Tibial artery (tissue), 4 donors: ENCODE measurements at places on chromosomes 13 and 19.

DNA sequence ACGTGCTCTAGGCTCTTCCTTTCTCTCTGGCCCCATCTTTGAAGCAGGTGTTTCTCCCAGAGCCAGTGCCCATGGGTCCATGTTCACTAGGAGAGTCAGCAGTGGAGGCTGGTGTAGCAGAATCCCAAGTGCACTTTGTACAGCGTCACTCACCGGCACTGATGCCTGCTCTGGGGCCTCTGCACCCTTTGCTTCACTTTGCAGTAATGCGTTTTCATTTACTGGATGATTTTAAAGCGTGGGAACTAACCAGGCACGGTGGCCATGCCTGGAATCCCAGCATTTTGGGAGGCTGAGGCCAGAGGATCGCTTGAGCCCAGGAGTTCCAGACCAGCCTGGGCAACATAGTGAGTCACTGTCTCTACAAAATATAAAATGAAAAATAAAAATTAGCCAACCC is 30.7 kb downstream of the SLC25A42 start:
- DNase-seq, result no peak

- no peak for DNase-seq
These were observed 833.4 kb upstream of the ATXN8OS start for GRCh38 chr13:69274231-69274630.

- no peak for DNase-seq
These were observed 99.0 kb upstream of the HTR2A start for GRCh38 chr13:46995874-46996273.

GRCh38 chr13:78087966-78088678 is 169.5 kb upstream of the EDNRB start:
- no peak for DNase-seq

DNA sequence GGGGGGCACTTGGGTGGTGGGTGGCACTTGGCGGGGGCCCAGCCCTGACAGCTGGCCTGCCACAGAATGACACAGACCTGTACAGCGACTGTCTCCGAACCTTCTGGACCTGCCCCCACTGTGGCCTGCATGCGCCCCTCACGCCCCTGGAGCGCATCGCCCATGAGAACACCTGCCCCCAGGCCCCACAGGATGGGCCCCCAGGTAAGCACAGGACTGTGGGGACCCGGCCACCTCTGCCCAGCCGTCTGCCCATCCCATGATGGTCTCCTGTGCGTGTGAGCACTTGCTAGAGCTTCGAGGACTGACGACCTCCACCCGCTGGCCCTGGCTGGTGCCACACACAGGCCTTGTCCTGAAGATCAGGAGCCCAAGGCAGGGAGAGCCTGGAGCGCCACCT is 32.0 kb downstream of the DHX34 start:
- DNase-seq, result no peak

DNA sequence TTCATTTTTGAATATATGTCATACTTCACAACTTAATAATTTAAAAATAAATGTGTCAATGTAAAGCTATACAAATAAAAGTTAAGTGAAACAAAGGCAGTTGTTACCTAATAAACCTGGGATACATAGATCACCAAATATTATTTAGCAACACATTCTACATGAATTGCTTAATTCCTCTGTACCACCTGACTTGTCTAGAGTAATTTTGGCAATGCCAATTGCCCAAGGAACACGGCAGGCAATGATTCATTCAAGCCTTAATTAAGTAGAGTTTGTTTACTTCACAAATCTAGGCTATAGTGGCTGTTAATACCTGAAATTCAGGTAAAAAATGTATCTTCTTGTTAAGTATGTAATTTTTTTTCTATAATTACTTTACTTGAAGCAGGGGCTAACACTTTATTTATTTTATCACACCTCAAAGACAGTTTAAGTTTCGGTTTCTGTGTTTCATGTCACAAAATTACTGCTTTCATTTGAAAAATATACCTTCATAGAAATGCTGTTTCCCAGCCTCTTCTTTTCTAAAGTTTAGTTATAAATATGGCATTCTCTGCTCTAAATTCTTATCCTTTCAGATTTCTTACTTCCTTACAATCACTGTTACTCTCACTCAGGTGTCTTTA is 705.7 kb downstream of the SLITRK5 start:
- no peak for DNase-seq

GRCh38 chr13:100899720-100900316 is 225.2 kb upstream of the TMTC4 start:
- DNase-seq, result no peak

DNA sequence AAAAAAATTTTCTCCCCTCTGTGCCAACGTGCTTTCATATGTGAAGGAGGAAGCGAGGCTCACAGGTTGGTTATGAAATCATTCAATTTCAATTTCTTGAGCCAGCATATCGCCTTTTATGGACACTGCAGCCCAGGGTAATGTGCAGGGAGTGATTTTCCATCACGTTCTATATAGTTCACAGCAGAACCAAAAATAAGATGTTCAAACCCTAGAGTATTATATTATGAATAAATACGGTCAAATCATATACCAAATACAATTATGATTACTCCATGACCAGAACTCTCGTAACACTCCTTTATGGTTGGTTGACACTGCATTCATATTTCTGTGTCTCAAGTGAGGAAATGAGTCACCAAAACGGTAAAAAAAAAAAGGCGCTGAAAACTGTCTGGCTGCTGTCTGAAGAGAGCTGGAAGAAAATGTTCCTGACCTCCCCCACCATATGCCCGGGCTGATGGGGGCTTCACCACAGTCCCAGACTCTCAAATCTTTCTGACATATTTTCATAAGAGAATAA is 75.8 kb upstream of the UBAC2 start:
- no peak for DNase-seq

GRCh38 chr13:23744315-23744714 is 144.9 kb downstream of the MIPEP start:
- DNase-seq, result no peak

GRCh38 chr13:63873936-63874335 is 2458.3 kb upstream of the PCDH20 start:
- DNase-seq, result no peak

- DNase-seq, result no peak
These were observed 257.4 kb downstream of the OLFM4 start for GRCh38 chr13:53285896-53286430.

DNA sequence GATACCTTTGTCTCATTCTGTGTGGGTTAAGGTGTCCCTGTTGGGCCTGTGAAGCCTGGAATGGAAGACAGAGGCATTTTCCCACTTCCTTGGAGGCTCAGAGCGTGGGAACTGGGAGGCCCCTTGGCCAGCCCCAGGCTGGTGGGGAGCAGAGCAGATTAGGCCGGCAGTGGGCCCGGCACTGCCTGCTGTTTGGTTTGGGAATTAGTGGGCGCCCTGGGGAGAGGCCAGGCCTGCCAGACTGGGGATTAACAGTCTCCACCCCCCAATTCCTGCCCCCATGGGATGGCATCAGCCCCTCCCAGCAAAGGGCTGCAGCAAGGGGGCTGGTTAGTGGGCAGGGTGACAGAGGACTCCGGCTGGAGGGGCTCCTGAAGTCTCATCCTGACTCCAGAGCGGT is 3.1 kb upstream of the BEST2 start:
- no peak for DNase-seq

- no peak for DNase-seq
These were observed 23.0 kb downstream of the TEX101 start for GRCh38 chr19:43437712-43438111.

GRCh38 chr19:4354897-4355296 is 11.5 kb downstream of the MPND start:
- no peak for DNase-seq

- DNase-seq, result no peak
These were observed 100.7 kb upstream of the OBI1 start for GRCh38 chr13:78759704-78760103.

DNA sequence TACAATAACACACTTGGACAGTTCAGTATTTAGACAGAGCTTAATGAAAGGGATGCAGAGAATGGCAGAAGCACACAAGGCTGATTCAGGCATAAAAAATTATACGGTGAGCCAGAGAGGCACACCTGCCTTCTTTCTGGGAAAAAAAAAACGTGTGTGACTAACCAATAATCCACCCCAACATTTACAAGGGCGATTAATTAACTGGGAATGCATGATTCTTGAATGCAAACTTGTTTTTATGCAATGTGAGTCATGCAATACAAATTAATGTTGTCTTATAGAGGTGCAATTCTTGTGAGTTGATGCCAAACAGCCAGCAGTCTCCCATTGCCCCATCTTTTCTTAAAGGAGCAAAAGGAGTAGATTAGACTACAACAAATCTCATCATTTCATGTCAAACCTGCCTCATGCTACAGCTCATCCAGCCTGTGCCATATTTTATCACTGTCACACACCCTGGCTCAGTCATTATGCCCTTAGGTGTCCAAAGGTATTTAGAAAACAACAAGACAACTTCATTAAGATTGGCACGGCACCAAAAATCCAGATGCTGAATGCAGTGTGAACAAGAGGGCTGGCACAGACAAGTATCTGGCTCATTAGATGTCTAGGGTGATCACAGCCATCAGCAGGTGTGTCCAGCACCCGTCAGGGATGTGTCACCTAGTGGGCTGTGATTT is 721.1 kb downstream of the EFNB2 start:
- no peak for DNase-seq

GRCh38 chr13:112392719-112393118 is 16.6 kb downstream of the SPACA7 start:
- no peak for DNase-seq

DNA sequence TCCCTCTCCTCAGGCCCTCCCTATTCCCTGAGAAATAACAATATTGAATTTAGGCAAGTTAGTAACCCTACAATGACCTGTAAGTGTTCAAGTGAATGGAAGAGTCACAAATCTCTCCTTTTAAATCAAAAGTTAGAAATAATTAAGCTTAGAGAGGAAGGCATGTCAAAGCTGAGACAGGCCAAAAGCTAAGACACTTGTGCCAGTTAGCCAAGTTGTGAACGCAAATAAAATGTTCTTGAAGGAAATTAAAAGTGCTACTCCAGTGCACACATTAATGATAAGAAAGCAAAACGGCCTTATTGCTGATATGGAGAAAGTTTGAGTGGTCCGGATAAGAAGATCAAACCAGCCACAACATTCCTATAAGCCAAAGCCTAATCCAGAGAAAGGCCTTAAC is 120.9 kb downstream of the RBM26 start:
- DNase-seq, result no peak

- DNase-seq, result no peak
These were observed 135.8 kb downstream of the RXFP2 start for GRCh38 chr13:31875134-31875533.
